Mesendoderm (in vitro differentiated cells): ENCODE measurements at places on chromosomes 7 and 10.

GRCh38 chr7:29955799-29956486 lies 33.7 kb downstream of the SCRN1 start:
- no peak for DNase-seq

DNA sequence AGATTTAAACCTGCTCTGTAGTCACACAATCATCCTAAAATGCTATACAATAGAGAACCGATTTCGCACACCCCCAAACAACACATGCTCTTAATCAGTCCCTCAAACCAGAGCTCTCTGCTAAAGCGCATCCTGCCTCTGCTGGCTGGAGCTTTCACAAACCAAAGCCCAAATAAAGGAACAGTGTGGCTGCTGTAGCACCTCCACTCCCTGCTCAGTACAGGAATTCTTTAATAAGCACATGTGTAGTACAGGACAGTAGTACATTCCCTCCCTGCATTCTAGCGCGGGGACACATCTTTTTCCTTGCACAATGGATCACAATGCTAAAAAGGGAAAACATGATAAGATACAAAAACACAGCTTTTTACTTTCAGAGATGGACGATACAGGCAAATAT lies 684.6 kb downstream of the MAGI2 start:
- peak; percentile 46 for DNase-seq

DNA sequence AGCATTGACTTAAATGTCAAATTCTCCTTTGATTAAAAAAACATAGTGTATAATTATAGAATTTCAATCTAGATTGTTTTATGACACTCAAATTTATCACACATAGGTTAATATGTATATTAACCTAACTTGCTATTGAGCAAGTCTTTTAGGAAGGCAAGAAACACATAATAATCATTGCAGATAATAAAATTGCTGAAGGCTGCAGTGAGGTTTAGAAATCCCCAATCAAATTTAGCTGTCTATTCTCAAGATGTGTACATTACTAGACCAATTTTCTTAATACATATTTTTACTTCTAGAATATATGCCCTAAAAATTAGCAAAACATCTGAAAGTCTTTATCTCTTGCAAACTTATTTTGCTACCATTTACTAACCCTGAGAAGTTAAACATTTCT lies 34.9 kb upstream of the SEMA3D start:
- DNase-seq: no peak

- no peak for DNase-seq
Observed at GRCh38 chr10:636016-636730, 53.3 kb downstream of the DIP2C start.

DNA sequence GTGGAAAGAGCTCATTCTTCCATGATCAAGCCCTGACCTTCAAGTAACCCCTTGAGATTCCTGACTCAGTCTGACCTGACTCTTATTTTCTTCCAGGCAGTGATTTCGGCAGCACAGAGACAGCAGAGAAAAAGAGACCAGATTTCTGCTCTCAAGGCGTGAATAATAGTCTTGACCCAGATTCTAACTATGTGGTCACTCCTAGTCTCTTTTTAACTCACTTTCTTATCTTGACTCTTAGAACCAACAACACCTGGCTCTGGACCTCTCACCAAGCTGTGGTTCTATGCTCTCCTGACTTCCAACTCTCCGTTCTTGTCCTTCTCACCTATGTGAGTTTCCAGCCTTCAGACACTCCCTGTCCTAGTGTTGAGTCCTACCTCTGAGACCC lies 36.9 kb upstream of the KDM7A start:
- no peak for DNase-seq

DNA sequence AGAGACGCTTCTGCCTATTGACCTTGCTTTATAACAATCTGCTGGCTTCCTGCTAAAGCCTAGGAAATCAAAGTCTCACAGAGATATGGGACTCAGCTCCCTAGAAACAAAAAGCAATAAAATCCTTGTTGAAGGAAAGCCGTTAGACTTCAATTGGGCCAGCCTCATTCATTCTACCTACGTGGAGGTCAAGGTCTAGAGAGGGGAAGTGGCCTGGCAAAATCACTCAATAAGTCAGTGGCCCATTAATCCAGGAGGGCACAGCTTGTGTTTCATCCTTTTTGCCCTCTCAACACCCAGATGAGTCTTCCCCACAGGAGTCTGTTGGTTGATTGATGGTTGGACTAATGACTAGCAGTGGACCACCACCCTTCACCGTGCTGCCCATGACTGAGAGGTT lies 40.5 kb upstream of the ACSL5 start:
- DNase-seq: no peak

GRCh38 chr7:65746398-65746669 lies 126.5 kb upstream of the VKORC1L1 start:
- no peak for DNase-seq

DNA sequence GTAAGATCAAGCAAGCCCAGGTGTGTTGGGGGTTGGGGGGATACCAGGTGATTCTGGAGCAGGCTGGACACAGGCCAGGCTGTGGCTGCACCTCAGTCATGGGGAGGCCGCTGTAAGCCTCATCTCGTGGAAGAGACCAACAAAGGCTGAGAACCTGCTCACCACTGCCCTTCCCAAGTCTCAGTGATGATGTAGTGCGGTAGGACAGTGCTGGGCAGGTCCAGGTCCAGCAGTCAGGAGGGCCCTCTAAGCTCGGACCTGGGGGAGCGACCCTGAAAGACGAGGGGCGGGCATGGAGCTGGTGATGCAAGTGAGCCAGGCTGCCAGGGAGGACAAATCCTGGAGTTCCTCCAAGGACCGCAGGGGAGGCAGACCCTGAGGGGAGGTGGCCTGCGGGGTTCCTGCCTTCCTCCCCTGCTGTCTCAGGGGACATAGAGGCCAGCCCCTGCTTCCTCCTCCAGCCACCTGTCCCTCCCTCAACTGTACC lies 3.3 kb upstream of the PWWP2B start:
- DNase-seq: no peak

GRCh38 chr10:87642988-87643387 lies 16.7 kb upstream of the PAPSS2 start:
- DNase-seq: no peak

DNA sequence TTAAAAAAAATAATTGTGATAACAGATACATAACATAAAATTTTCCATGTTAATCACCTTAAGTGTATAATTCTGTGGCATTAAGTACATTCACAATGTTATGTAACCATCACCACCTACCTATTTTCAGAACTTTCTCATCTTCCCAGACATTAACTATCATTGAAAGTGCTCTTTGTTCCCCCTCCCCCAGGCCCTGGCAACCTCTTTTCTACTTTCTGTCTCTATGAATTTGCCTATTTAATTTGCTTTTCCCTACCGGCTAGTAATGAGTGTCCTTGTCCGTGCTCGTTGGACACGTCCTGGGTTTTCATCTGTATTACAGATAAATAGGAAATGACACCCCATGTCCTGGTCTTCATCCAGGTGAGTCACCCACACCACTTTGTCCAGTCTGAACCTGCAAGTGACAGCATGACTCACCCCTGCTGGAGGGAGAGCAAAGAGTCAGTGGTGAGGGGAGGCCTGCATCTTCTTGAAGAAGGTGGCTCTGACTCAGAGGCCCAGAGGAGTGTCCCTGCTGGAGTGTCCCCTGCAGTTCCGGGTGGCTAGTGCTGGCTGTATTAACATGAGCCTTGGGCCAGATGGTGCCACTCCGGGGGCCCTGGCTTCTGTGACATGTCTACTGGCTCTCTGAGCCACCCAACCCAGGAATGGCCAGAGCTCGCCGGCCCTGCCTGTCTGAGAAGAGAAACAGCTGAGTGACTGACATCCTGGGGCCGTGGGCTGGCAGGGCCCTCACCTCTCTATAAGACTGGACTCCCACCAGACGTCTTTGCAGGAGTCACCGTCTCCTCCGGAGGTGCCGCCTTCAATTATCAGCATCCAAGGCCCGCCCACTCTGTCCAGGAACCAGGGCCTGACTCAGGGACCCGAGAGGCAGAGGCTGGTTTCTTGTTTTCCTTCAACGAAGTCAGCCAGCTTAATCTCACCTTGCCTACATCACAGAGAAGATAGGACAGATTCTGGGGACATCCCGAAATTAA lies 503.2 kb upstream of the MKI67 start:
- peak; percentile 82 for DNase-seq

GRCh38 chr7:147412782-147413556 lies 1177.6 kb upstream of the C7orf33 start:
- DNase-seq: no peak

DNA sequence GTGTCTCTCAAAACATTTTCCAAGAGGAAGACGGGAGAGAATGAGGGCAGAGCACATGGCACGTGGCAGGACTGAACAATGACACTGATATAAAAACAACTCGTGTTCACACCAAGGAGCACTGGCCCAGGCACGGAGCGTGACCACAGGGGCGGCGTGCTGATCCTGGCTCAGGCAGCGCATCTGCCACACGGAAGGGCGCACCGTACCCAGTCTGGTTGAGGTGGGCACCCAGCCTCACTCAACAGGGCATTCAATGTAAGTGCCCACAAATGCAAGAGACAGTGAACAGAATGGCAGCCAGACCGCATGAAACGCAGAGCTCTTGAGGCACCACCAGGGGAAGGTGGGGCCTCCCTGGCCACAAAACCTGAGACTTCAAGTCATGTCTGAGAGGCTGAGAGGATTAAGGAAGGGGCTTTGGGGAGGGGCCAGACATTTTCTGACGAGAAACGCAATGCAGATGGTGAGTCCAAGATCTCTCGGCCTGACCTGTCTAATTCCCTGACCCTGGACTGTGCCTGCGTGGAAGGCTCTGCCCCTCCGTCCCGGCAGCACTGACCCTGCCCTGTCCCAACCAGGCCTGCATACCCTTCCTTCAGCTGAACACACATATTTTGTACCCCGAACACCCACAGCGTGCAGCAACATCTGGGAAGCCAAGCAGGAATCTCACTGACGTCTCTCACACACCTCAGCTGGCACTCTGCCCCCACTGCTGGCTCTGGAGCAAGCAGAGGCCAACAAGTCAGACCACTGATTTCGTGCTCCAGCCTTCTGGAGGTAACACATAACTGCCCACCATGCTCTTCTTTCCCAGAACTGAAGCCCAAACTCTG lies 35.5 kb downstream of the VOPP1 start:
- no peak for DNase-seq

- peak; percentile 40 for DNase-seq
Observed at GRCh38 chr7:2108501-2109250, 124.1 kb downstream of the MAD1L1 start.

DNA sequence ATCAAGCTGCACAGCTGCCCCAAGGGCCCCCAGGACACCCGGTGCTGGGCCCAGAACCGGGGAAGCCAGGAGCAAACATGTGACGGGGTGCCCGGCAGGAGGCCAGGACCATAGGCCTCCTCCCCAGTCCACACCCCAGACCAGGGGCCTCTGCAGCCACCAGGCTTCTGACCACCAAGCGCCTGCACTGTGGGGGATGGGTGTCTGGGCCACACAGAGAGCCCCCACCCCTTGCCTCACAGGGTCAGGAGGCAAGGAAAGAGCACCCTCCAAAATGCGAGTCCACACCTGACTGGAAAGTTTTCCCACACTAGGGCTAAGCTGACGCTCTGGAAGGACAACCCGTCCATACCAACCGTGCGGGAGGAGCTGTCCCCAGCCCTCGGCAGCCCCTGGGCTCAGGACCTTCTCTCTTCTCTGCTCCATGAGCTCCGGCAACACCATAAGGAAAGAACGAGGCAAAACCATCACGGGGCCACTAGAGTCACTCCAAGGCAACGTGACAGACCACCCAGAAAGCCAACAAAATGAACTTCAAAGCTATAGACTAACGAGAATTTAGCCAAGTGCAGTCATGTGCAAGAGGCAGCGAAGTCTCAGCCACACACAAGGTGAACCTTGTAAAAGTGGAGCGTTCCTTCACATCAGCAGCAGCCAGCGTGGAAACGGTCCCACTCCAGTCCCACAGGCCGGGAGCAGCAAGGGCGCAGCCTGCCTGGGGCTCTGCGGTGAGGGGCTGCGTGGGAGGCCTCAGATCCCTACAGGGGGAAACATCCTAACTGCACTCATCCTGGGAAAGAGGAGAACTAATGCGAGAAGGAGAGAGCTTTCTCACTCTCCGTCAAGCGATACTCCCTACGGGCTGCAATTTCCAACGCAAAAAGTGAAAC lies 5.1 kb downstream of the STK32C start:
- no peak for DNase-seq

DNA sequence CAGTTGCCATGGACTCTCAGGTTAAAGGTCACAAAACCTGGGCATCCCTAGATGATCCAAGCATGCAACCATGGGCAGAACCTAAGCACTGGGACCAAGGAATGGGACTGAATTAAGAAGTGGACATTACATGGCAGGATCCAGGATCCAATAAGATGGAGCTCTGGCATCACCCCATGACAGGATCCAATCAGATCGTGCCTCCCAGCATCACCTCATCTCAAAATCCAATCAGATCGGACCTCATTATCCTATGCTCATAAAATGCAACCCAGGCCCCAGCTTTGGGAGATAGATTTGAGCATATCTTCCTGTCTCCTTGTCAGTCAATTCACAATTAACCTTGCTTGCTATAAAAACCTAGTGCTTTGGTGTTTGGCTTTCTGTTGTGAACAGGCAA lies 616.1 kb downstream of the PARD3 start:
- DNase-seq: peak; percentile 53

DNA sequence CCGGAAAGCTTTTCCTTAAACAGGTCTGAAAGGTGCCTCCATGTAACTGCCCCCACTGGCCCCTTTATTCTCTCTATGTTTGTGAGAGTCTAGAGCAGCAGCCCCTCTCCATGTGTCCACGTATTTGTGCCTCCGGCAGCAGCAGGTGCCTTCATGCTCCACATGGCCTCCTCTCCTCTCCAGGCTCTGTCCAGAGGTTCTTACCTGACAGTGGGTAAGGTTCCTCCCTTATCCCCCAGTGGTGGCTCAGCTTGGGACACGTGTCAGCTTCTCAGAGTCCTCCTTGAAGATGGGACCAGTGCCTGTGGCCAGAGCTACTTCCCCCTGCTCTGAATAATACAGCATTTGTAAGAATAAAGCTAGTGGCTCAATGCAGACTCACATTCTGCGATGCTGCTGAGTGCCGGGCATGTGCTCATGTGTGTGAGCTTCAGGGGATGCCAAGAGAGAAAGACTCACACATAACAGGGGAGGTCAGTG lies 7.9 kb downstream of the CALML3 start:
- no peak for DNase-seq

DNA sequence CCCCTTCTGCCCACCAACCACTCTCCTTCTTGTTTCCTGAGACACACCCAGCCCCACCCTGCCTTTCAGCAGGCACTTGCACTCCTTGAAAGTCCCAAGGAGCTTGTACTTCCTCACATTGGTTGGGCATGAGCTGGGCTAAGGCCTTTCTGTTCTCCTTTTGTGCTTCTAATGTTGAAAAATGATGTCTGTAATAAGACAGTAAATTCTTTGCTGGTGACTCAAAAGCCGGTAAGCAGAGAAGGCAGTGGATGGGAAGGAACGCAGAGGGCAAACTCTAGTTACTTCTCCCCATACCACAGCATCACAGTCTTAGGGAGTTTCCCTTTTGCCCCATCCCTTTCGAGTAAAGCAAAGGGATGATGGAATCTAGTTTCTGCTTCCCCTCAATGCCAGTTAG lies 185.6 kb downstream of the PLXNA4 start:
- no peak for DNase-seq

GRCh38 chr10:110843796-110844616 lies 27.7 kb upstream of the PDCD4 start:
- DNase-seq: no peak

DNA sequence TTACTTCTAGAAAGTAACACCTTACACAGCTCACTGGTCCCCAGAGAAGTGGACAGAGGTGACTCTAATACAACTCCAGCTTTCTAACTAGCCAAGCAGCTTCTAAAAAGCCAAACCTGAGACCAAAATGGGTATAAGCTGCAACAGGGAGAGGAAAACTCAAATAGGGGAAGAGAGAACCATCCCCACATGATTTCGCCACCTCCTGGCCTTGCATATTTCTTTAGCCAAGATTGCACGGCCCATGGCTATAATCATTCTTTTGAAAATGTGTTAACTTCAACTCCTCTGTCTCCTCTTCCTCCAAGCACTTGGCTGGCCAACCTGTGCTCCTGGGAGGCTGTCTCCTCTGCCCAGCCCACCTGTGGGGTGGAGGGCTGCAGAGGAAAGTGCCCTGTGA lies 28.7 kb downstream of the NUP42 start:
- DNase-seq: no peak
